NCI-H1105 (cell line): ENCODE measurements at places on chromosomes 6 and 20.

- DNase-seq, result no peak
These were observed 142.2 kb downstream of the MOXD1 start for GRCh38 chr6:132259070-132259469.

DNA sequence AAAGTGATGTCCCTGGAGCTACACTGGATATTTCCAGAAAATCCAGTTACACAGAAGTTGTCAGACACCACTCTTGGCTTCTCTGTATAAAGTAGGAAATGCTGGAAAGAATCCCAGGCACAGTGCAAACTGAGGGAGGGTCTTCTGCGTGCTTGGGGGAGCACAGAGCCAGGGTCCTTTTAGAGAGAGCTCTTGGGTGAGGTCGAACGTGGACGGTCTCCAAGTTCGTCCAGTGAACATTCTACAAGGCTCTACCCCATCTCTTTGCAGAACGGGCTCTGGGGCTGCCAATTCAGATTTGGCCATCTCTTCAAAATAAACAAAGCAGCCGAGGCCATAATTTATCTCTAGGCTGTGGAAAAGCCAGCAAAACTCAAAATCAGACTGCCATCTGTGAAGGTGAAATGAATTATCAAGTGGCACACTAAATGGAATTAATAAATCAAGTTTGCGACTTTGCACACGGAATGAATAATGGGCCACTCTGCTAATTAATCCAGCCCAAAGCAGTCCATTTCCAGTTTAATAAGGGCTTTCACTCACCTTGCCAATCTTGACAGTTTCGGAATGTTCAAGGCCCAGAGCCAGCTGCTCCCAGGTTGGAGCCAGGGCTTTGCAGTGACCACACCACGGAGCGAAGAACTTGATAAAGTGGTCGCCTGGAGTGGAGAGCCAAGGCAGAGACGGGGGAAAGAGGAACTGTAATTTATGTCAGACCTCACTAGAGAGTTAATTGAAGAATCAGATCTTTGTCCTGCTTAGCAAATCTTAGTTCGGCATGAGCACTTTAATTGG is 19.3 kb downstream of the TXNDC5 start:
- DNase-seq, result no peak

DNA sequence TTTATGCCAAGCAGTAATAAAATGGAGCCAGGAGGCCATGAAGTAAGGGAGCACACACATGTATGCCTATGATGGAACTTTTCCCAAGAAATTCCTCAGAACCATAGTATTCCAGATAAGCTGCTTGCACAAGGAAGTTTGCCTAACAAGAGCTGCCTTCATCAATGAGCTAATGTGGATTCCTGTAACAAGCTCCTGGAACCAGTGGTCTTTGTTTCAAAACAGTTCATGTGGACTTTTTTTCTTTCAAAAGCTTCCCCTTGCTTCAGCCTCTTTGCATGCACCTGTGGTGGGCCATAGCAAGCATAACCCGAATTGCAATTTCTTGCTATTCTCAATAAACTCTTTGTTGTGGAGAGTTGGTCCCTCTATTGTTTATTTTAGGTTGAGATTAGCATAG is 359.6 kb downstream of the UTRN start:
- DNase-seq, result no peak

DNA sequence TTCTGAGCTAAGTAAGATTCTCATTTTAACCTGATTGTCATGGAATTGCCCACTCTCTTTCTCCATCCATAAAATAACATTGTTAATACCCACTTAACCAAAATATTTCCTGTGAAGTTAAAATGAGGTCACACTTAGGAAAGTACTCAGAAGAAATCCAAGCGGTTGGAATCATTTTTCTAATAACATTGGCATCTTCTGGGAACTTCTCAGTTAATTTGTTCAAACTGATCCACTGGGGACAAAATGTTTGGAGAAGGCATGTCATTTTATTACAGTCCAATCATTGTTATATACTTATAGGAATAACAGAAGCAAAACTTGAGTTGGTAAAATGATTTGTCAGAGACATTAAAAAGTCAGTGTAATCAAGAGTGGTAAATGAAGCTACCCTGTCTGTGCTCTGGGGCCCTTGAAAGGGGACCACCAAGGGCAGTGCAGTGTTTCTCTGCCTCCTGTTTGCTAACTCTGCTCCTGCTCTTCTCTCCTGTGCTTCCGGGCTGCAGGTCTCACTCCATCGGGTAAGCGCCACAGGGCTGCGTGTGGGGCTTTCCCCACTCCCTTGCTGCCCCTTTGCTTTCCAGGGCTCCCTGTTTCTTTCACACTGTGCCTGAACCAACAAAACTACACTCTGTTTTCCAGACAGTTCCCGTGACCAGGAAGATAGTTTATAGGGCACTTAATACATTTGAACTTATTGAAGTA is 50.1 kb downstream of the HDDC2 start:
- DNase-seq, result no peak

DNA sequence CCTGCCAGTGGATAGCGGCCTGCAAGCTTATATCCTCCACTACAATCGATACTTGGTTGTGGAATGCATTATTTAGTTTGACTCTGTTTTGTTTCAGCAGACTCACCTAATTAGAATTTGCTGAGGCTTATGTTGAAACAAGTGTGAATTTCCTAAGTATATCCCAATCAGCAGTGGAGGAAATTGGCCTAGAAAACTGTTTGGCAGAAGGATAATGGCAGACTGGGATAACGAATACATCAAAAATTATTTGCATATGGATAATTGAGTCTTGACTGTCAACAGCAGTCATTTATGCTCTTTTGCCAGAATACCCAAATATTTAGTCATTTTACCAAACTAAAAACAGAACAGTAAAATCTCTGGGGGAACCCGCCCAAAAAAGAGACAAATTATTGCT is 261.0 kb downstream of the DOK5 start:
- no peak for DNase-seq

DNA sequence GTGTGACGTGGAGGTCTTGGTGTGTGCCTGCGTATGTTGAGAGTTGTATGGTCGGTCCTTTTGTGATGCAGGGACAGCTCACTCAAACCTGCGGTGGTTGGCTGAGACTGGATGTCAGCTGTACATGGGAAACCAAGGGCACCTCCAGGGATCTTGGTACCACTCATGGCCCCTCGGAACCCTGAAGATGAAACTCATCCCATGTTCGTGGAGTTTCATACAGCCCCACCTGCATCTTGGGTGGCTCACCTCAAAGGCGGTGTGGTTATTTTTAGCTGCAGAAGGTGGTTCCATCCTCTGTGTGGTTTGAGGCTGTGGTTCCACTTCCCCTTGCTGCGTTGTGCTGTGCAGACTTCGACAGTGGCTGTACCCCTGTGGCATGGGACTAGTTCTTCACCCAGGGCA is 52.6 kb upstream of the SLC22A1 start:
- no peak for DNase-seq

- DNase-seq, result no peak
These were observed 34.6 kb downstream of the CYP24A1 start for GRCh38 chr20:54139188-54139587.

- no peak for DNase-seq
These were observed 42.0 kb upstream of the SLC2A12 start for GRCh38 chr6:134094441-134094840.

- no peak for DNase-seq
These were observed 332.4 kb downstream of the HACE1 start for GRCh38 chr6:104527311-104527710.

- no peak for DNase-seq
These were observed 211.4 kb downstream of the FUT9 start for GRCh38 chr6:96227135-96227534.

DNA sequence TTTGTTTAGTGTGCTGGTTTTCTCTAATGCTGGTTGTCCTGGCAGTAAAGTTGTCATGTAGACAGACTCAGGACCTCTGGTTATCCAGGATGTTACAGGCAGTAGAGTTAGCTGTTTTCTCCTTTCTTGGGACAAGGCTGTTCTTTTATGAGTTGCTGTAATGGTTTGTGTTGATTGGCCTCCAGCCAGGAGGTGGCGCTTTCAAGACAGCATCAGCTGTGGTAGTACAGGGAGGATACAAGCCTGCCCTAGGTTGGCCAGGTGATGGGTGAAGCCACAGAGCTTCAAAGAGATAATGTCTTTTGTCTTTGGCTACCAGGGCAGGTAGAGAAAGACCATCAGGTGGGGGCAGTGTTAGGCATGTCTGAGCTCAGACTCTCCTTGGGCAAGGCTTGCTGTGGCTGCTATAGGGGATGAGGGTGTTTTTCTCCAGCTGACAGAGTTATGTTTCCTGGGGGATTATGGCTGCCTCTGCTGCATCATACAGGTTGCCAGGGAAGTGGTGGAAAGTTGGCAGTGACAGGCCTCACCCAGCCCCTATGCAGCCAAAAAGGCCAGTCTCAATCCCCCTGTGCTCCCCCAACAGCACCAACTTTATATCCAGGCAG is 127.2 kb upstream of the TAB2 start:
- DNase-seq, result no peak

DNA sequence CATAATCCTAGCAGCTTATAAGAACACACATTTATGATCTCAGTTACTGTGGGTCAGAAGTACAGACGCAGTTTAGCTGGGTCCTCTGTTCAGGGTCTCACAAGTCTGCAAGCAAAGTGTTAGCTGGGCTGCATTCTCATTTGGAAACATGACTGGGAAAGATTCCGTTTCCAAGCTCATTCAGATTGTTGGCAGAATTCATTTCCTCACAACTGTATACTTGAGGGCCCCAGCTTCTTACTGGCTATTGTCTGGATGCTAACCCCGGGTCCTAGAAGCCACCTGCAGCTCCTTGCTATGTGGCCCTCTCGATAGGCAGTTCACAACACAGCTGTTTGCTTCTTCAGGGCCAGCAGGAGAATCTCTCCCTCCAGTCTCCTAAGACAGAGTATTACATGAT is 13.1 kb downstream of the TCP11 start:
- no peak for DNase-seq

GRCh38 chr20:19283490-19284025 is 71.1 kb downstream of the SLC24A3 start:
- no peak for DNase-seq

DNA sequence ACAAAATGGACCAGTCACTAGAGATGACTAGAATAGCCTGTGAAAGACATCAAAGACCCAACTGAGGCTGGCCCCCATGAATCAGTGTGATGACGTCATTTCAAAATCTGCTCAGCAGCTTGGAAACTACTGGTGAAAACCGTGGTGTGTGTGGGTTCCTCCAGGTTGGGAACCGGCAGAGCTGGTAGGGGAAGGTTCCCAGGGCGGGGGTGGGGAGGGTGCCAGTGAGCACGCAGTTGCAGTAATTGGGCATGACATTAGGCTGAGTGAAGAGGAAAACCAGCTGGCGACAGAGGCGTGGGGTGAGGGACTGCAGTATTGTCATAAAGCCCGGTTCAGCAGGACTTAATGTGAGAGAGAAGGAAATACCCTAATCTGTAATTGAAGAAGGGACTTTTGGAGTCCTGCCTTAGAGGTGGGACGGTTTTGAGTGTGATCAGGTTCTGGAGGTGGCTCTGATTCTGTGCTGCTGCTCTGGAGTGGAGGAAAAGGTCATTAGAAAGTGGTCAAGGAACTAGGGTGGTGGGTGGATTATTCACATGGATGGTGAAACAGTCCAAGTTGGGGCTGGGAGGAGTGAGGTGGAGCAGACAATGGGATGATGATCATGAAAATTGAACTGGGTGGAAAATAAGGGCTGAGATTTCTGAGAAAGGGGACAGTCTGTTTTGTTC is 52.0 kb upstream of the MTHFD1L start:
- DNase-seq, result no peak

GRCh38 chr6:45710304-45710821 is 305.3 kb downstream of the CLIC5 start:
- DNase-seq, result no peak

DNA sequence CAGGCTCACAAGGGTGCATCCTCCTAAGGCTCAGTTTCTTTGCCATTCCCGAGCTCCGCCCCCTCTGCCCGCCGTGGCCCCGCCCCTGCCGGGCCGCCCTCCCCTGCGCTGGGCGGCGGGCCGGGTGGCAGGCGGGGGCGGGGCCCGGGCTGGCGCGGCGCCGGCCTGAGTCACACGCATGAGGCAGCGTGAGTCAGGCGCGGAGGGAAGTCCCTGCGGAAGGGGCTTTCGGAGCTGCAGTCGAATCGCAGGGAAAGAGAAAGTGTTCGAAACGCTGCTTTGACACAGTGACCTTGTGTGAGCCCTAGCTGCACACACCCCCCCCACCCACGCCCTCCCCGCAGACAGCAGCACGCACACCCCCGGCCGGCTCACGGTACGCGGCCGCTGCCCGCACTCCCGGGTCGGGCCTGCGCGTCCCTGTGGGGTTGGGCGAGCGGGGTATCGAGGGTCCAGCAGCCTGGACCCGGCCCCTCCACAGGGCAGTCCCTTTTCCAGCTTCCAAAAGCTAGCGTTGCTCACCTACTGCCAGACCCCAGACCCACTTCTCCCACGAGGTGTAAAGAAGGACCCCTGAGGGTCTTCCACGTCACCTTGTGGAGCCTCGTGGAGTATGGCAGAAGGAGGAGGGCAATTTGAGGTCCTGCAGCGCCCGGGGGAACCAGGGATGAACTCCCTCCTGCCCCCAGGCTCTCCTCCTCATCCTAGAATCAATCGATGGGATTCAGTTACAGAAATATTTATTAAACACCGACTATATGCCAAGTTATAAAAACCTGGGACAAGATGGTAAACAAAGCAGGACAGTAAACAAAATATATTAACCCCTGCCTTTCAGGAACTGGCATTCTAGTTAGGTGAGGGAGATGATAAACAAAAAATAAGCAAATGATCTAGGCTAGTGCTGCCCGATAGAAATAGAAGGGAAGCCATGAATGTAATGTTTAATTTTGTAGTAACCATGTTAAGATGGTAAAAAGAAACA is 12.4 kb upstream of the HMGA1 start:
- DNase-seq, result peak; percentile 83

DNA sequence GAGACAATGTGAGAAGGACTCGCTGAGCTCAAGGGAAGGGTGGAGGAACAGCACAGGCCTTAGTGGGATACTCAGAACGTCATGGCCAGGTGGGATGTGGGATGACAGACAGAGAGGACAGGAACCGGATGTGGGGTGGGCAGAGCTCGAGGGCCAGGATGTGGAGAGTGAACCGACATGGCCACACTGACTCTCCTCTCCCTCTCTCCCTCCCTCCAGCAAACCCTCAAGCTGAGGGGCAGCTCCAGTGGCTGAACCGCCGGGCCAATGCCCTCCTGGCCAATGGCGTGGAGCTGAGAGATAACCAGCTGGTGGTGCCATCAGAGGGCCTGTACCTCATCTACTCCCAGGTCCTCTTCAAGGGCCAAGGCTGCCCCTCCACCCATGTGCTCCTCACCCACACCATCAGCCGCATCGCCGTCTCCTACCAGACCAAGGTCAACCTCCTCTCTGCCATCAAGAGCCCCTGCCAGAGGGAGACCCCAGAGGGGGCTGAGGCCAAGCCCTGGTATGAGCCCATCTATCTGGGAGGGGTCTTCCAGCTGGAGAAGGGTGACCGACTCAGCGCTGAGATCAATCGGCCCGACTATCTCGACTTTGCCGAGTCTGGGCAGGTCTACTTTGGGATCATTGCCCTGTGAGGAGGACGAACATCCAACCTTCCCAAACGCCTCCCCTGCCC is 1.7 kb downstream of the TNF start:
- DNase-seq, result no peak
